Natural killer cell treated with Interleukin-12 subunit alpha and Interleukin-12 subunit beta and Interleukin-15 and Interleukin-18, amount 100 ng/mL, for 72 hours (primary cell): ENCODE measurements at places on chromosomes 7 and 10. TPM values are rescaled to one million over a fixed set of nuclear protein-coding genes. Genes with fewer than 3 reads are reported as not detected.

The SLC16A12 gene
- not detected for total RNA-seq

The SLC29A4 gene
- 0.52 TPM for total RNA-seq

The FAM25G gene
- not detected for total RNA-seq

The TFR2 gene
- 10.1 TPM for total RNA-seq

The STYXL1 gene
- total RNA-seq: 36.6 TPM

The NACAD gene
- total RNA-seq: 1.1 TPM

The IL15RA gene
- 125 TPM for total RNA-seq

The MUC12 gene
- total RNA-seq: not detected

The SSC4D gene
- 0.24 TPM for total RNA-seq

GRCh38 chr10:95835149-95835860 lies 72.5 kb upstream of the CC2D2B start:
- no peak for DNase-seq

- DNase-seq: no peak
These were observed 243.2 kb upstream of the TMEM229A start for GRCh38 chr7:124276005-124276622.

- DNase-seq: no peak
These were observed 14.3 kb downstream of the MDH2 start for GRCh38 chr7:76062254-76062653.

DNA sequence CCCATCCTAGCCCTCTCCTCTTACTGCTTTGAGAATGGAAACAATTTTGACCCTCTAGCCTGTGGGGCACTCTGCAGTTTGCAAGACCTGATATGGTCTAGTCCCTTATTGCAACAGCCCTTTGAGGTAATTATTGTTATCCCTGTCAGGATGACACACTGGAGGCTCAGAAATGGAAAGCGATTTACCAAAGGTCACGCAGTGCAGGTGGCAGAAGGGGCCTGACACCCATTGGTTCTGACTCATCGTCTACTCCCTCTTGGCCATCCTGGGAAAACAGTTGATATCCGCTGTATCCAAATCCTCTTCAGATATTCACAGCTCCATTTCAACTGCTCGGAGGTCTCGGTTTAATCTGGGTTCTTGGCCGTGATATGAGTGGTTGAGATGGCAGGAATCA lies 44.7 kb upstream of the AQP1 start:
- DNase-seq: no peak

DNA sequence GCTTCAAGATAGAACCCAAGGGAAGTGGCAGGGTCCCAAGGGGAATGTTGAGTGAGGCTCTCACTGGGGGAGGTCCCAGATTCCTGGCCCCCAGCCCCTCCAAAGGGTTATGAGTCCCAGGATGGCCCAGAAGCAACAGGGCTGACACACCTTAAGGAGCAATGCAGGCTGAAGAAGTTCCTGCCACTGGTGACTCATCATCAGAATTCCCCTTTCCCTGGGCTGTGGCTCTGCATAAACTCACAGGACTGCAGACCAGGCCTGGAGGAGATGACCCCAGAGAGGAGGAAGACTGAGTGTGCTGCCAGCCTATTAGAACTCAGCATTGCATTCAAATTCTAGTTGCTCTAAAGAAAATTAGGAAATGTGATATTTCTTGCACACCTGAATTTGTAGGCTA lies 126.7 kb downstream of the DPP6 start:
- no peak for DNase-seq

DNA sequence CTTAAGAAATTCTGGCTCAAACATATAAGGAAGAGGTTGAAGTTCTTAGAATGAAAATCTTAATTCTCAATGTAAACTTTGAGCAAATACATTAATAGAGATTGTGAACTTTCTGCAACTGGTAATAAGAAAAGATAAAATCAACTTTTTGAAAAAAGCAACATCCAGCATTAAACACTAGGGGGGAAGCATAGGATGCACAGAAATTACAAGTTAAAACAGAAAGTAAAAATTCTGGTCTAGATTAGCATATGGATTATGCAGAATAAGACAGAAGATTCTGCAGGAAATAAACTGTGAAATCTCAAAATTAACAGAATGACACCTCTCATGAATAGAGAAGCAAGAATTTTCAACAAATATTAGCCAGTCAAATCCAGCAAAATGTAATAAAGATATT lies 38.0 kb upstream of the CAV2 start:
- DNase-seq: no peak

GRCh38 chr7:3882782-3883181 lies 581.7 kb downstream of the SDK1 start:
- no peak for DNase-seq

- DNase-seq: no peak
These were observed 964 bp downstream of the FRMD4A start for GRCh38 chr10:14329746-14330173.

DNA sequence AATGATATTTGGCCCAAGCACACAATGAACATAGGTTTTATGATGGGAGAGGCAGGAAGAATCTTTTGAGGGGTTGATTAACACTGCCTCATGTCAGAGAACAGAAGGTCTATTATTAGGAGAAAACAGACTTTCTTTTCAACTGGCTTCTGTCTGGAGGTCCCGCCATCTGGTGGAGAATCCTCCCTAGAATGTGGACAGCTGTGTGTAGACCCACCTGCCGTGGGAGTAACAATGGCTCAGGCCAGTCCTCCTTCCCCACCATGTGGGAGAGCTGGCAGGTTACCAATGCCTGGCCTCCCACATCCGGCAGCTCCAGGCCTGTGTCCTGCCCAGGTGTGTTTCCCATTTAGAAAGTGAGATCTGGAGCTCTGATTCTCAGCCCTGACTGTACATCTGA lies 70.4 kb upstream of the AOAH start:
- DNase-seq: no peak

DNA sequence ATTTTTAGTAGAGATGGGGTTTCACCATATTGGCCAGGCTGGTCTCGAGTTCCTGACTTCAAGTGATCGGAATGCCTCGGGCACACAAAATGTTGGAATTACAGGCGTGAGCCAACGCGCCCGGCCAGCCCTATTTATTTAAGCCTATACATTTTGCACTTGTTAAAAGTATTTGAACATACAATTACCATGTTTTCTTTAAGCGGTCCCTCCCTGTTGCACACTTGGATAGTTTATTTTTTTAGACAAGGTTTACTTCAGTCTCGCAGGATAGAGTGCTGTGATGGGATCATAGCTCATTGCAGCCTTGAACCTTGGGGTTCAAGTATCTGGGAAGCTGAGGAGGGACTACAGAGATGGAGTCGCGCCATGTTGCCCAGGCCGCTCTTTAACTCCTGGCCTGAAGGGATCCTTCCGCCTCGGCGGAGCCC lies 35.7 kb upstream of the SRRM3 start:
- DNase-seq: no peak

- peak; percentile 86 for DNase-seq
These were observed 2.0 kb upstream of the LZTS2 start for GRCh38 chr10:100997360-100998182.

DNA sequence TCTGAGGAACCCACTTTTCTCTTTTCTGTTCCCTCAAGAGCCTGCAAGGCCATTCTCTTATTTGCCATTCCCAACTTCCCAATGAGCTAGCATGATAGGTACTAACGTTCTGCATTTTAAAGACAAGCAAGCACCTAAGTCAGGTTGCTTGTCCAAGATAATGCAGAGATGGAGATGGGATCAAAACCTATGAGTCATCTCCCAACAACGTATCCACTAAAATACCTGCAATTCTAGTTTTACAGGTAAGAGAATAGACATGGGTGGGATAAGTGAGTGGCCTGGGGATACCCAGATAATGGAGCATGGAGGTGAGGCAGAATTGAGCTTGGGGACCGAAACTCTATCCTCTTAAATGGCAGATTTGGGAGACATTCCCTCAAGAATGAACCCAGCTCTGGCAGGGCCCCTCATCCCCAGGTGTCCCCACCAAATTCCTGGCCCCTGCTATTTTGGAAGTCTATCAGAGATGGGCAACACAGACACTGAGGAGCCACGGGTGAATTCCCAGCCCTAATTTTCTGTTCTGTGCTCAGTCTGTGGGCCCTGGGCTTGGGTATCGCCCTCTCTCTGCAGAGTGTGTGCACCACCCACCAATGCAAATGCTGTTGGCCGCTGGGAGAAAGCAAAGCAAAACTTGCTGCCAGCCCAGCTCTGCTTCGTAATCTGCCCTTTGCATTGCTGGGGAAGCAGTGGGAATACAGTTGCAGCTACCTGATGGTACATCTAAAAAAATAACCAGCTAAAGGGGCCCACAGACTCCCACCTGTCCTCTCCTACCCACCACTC lies 98.3 kb downstream of the KCNMA1 start:
- no peak for DNase-seq

GRCh38 chr7:130987092-130987491 lies 253.1 kb upstream of the KLF14 start:
- DNase-seq: no peak

GRCh38 chr10:125756196-125756595 lies 19.4 kb downstream of the MMP21 start:
- DNase-seq: no peak

- DNase-seq: no peak
These were observed 155.6 kb upstream of the SEMA3C start for GRCh38 chr7:81074406-81074805.

- DNase-seq: no peak
These were observed 166.2 kb upstream of the SP8 start for GRCh38 chr7:20952916-20953315.

GRCh38 chr7:6307762-6308161 lies 35.3 kb upstream of the CYTH3 start:
- DNase-seq: no peak

GRCh38 chr7:29748286-29749099 lies 57.8 kb upstream of the WIPF3 start:
- no peak for DNase-seq
